ENCODE measurements at places on chromosomes 11 and 22.

DNA sequence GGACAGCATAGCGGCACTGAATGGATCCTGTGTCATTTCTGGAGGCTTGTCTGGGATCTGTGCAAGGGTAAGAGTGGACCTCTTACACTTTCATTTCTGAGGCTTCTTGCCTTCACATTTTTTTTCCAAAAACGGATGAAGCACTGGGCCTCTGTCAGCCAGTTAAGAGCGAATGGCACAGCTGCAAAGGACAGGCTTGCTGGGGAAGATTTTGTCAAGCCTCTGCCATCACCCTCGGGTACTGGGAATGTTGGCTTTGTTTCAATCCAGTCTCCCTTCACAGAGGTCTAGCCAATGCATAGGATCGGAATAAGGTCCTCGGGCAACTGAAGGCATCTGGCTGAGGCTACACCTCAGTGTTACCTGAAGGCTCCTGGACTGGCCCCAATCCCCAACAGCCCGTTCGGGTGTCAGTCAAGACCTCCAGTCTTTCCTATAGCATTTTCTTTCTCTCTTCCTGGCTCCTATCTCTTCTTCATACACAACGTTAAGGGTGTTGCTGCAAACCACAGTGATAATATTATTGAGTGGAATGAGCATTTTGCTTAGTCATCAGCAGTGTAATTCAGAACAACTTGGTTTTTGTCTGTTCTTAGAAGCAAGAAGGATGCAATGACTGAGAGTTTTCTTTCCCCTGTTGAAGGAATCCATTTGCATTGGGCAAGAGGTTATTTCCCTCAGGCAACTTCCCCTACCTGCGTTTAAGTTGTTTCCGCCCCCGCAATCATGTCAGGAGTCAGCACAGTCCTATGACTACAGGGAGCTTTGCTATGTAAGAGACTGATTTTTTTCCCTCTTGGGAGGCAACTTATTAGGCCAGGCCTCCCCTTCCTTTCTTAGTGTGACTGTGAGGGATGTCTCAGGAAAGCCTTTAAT lies 22.8 kb downstream of the NPAT start:
- DNase-seq: no peak

- no peak for DNase-seq
Observed at GRCh38 chr11:16148301-16148931, 207.9 kb downstream of the SOX6 start.

- no peak for DNase-seq
Observed at GRCh38 chr11:14141676-14142075, 179.2 kb downstream of the SPON1 start.

GRCh38 chr22:36104988-36105387 lies 55.6 kb downstream of the APOL3 start:
- DNase-seq: no peak

DNA sequence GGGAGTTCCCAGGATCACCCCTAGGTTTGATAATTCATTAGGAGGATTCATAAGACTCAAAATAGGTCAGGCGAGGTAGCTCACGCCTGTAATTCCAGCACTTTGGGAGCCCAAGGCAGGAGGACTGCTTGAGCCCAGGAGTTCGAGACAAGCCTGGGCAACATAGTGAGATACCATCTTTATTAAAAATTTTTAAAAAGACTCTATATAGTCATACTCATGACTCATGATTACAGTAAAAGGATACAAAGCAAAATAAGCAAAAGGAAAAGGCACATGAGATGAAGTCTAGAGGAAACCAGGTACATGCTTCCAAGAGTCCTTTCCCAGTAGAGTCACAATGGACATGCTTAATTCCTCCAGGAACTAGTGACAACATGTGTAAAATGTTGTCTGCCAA lies 13.9 kb upstream of the PTS start:
- DNase-seq: no peak

DNA sequence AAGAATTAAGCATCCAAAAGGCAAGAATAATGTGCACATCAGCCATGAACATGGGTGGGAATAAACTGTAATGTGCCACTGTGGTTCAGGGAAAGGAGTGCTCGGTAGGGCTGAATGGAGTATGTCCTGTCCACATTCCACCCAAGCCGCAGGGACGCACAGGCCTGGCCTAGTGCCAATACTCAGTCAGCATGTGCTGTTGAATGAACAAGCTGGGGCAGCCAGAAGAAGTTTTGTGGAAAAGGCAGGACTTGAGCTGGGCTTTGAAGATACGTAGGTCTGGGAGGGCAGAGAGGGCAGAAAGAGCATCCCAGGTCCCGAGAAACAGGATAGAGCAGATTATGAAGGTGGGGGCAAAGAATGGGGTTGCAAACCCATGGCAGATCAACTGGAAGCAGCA lies 60.0 kb upstream of the PLET1 start:
- no peak for DNase-seq

- no peak for DNase-seq
Observed at GRCh38 chr22:19062943-19063308, 59.3 kb downstream of the DGCR2 start.

GRCh38 chr22:47620391-47620790 lies 857.9 kb downstream of the TBC1D22A start:
- no peak for DNase-seq

DNA sequence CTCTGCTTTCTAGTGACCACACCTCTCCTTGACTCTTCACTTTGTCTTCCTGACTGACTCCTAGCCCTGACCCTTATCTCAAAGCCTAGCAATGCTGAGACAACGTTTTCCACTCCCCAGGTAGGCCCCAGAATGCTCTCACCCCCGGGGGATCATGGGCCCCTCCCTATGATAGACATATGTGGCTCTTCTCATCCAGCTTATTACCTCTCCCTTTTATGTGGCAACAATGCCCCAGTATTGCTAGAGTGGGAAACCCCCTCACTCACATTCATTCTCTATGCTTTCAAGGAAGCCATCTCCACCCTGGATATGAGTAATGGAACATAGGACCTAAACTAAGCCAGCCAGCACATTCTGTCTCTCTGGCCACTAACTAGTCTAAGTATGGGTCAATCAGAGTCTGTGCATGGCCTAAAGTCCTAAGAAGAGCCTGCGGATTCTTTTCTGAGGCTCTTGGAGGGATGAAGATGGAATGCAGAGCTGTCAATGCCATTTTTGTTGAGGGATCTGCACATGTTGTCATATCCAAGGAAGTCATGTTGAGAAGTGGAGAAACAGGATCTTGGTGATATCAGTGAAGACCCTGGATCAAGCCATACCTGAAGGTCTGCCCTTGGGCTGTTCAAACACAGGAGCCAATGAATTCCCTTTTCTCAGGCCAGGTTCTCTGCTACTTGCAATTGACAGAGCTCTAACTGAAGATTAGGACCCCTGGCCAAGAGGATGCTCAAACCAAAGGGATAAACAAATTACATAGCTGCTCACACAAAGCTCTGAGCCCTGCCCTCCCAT lies 79.8 kb upstream of the GRK3 start:
- DNase-seq: no peak

DNA sequence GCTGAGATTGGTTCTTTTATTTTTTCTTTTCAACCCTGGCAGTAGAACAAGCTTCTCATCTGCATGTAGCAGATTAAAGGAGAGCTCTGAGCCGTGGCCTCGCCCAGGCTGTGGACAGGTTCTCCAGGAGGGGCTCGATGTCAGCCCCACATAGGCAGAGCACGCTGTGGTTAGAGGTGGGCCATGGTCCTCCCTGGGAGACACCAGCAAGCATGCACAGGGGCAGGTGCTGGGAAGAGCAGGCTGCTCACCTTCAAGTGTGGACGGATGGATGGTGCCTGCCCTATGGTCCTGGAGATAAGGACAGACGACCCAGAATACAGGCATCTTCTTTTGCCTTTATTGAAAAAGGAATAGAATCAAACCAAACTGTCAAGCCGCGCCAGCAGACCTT lies 634.8 kb downstream of the BRD1 start:
- no peak for DNase-seq

DNA sequence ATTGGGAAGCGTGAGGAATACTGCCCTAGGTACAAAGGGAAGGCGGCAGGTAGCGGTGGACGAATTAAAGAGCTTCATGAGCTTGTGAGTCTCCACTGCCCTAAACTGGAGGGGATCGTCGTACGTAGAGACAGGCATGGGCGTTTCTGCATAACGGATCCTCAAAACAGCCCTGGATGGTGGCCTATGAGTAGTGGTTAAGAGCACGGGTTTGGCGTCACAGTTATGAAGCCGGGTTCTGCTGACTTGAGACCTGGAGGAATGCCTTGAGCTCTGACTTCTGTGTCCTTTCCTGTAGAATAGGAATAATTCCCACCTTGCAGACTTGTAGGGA lies 335 bp downstream of the TMEM138 start:
- DNase-seq: peak; percentile 36

GRCh38 chr11:128302425-128303186 lies 284.8 kb downstream of the ETS1 start:
- DNase-seq: no peak

- no peak for DNase-seq
Observed at GRCh38 chr22:39315389-39315788, 4.0 kb downstream of the RPL3 start.

- DNase-seq: no peak
Observed at GRCh38 chr22:27719036-27719347, 82.6 kb downstream of the MN1 start.

Data from GDM1 (cell line).